Lower leg skin (tissue), 4 donors: ENCODE measurements at places on chromosomes 4 and X. TPM values are rescaled to one million over a fixed set of nuclear protein-coding genes. Genes with fewer than 3 reads are reported as not detected.

GRCh38 chr4:127622921-127623796 lies 9.6 kb upstream of the INTU start:
- no peak for DNase-seq

PCDH19 gene
- 0.38 TPM for total RNA-seq

DNA sequence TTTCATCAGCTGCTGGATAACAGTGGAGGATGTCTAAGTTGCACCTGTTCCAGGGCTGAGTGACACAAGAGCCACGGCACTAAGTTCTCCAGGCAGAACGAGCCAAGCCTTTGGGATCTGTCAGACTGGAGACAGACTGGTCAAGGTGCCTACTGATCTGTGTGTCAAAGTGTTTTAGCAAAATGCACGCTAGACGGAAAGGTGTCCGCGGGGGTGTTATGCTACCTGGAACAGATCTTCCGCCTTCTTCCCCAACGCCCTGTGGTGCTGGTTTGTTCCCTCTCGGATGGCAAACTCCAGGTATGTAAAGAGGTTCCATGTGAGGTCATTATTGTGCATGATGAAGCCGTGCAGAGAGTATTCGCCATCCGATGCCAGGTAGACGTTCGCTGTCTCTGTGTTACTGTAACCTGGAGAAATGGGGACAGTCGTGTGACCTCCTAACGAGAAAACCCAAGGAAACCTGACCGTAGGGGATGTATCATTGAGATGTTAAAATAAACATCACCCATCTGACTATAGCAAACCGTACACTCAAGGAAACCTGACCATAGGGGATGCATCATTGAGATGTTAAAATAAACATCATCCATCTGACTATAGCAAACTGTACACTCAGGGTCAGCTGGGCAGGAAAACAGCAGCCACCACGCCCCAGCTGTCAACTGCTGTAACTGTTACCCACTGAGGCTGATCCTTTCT lies 29.7 kb upstream of the SLC25A6 start:
- no peak for DNase-seq

GRCh38 chr4:95594629-95595028 lies 45.9 kb upstream of the UNC5C start:
- no peak for DNase-seq

DNA sequence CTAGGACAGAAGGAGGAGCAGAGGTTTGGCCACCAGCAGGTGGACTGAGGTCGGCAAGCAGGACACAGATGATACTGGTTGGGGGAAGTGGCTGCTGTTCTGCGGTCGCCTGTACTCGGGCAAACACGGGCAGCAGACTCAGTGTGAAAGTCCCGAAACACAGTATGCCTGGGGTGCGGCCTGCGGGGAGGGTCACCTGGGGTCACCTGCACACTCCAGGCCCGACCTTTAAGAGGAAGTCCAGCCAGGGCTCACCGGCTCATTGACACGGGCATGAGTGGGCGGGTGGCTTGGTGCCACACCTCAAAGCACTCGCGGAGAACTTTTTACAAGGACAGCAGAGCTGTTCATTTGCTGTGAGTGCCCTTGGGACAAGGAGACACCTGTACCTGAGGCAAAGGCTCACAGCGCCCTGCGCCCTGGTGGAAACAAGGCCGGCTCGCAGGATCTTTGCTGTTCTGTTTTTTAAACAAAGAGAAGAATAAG lies 71.5 kb upstream of the MXD4 start:
- no peak for DNase-seq

BMX gene
- 1.6 TPM for total RNA-seq

BTK gene
- 3.3 TPM for total RNA-seq

GRCh38 chr4:37463033-37463856 lies 218.7 kb downstream of the NWD2 start:
- DNase-seq: no peak

DNA sequence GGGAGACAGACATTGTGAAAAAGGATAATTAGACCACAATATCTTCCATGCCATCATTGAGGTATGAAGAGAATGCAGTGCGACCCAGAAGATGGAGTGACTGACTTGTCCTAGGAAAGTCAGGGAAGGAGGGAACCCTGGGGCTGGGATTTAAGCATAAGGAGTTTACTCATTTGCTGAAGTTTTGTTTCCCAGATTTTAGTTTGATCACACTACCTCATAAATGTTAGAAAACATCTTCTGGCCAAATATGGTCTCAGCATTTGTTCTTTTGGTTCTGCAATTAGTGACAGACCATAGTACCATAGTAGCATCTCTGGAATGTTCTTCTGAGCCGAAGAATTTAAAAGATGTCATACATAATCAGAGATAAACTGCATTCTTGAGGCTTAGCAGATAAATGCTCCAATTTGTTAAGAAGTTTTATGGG lies 96.5 kb upstream of the PGRMC2 start:
- no peak for DNase-seq

GRCh38 chr4:128983771-128984485 lies 109.4 kb downstream of the SCLT1 start:
- DNase-seq: no peak

- no peak for DNase-seq
Measured at GRCh38 chr4:112550728-112551127, 34.7 kb upstream of the NEUROG2 start.

DNA sequence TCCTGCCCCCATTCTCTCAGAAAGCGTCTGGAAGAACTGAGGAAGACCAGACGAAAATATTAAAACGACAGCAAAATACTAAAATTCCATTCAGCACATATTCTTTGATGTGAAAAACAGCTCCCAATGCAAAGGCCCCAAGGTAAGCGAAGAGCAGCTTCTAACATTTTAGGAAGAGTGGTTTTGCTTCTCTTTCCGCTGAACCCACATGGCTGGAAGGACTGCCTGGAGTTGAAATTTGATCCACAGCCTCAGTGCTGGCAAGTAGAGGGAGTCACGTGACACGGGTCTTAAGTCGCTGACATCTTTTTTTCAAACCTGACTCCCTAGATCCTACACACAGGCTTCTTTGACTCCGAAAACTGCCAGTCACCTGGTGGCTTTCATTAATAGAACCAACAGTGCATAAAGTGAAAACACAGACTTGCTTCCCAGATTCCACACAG lies at the start of gene FAM13A:
FAM13A (minus strand) TSS at position 233 of the 446 bp plus-strand sequence; CDS start at position 12, 221 bp downstream.
- peak; percentile 94 for DNase-seq

SH3TC1 gene
- 11.0 TPM for total RNA-seq

GRCh38 chr4:152534541-152535359 lies 1.1 kb downstream of the FBXW7 start:
- DNase-seq: peak; percentile 89

SSX3 gene
- not detected for total RNA-seq

CYTL1 gene
- 0.97 TPM for total RNA-seq

IRS4 gene
- 0.07 TPM for total RNA-seq
